ENCODE measurements at places on chromosomes 6 and 20. TPM values are rescaled to one million over a fixed set of nuclear protein-coding genes. Genes with fewer than 3 reads are reported as not detected.

Gene CGAS
- total RNA-seq = 5.2 TPM

Gene EPB41L2
- total RNA-seq = 22.0 TPM

- no peak for DNase-seq
- no peaks in the 10 kb centered on the region for H3K4me1 ChIP-seq
- H3K4me3 ChIP-seq = no peak overlapping the region
- H3K27me3 ChIP-seq = no peaks in the 10 kb centered on the region
Observed at GRCh38 chr6:112437058-112437457, 89.9 kb downstream of the RFPL4B start.

DNA sequence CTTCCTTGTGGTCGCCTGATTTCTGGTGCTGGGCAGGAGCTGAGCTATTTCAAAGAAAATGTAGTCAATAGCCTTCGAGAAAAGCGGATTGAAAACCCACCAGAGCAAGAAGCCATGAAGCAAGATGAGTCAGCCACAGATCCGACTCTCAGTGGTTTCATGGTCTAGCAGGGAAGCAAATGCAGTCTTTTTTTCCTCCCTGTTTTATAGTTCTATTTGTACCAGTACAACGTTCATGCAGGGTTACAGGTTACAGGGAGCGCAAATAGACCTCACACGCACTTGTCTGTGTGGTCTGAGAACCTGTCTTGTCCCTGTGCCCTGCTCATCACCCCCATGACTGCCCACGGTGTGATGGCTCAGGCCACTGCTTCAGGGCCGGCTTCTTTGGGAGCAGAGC is 309.8 kb upstream of the SUPT3H start:
- H3K27ac ChIP-seq = no peak overlapping the region
- H3K4me3 ChIP-seq = no peak overlapping the region
- H3K27me3 ChIP-seq = peaks cover under 1% of the 10 kb centered on the region
- no peak for DNase-seq
- no peaks in the 10 kb centered on the region for H3K36me3 ChIP-seq

DNA sequence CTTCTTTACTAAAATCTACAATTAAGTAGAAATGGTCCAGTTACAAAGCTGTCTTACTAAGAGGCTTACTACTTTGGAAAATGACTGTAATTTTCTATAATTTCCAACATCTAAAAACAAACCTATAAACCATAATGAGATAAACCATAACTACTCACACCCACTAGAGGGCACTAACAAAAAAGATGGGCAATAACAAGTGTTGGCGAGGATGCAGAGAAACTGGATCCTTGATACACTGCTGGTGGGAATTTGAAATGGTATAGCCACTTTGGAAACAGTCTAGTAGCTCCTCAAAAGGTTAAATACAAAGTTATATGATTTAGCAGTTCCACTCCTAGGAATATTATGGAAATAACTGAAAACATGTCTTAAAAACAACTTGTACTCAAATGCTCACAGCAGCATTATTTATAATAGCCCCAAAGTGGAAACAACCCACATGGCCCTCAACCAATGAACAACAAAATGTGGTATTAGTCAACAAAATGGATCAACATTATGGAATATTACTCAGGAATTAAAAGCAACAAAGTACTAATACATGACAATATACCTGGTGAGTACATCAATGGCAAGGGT is 50.6 kb downstream of the GJA10 start:
- peaks cover 74% of the 10 kb centered on the region for H3K36me3 ChIP-seq
- peaks cover 72% of the 10 kb centered on the region for H3K4me1 ChIP-seq
- no peak for DNase-seq
- H3K27me3 ChIP-seq = no peaks in the 10 kb centered on the region
- H3K4me3 ChIP-seq = no peak overlapping the region

GRCh38 chr20:4603724-4604123 is 118.0 kb upstream of the PRND start:
- H3K4me3 ChIP-seq = no peak overlapping the region
- DNase-seq = no peak
- H3K36me3 ChIP-seq = no peaks in the 10 kb centered on the region

Measured in naive thymus-derived CD8-positive, alpha-beta T cell (primary cell).